Stimulated activated CD4-positive, alpha-beta T cell treated with anti-CD3 and anti-CD28 coated beads, Interleukin-1b, Interleukin-23, amount 100 ng/mL, for 1 hour (primary cell): ENCODE measurements at places on chromosomes 6 and 20.

GRCh38 chr6:161168281-161168891 is 105.5 kb downstream of the AGPAT4 start:
- no peak for DNase-seq

DNA sequence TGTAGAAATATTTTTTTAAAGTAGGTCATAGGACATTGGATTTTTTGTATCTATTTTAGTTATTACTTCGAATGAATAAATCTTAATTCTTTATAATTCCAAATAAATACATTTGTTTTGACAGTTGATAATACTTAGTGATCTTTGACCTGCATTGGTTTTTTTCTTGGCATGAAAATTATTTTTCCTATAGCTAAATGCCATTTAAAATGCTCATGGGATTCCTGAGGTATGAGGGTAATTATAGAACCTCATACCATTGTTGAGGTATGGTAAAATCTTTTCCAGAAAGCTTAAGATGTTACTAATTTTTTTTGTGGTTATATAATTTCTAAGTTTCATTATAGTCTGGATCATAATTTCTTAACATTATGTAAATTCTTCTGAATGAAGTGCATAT is 8.3 kb downstream of the PM20D2 start:
- DNase-seq: no peak

DNA sequence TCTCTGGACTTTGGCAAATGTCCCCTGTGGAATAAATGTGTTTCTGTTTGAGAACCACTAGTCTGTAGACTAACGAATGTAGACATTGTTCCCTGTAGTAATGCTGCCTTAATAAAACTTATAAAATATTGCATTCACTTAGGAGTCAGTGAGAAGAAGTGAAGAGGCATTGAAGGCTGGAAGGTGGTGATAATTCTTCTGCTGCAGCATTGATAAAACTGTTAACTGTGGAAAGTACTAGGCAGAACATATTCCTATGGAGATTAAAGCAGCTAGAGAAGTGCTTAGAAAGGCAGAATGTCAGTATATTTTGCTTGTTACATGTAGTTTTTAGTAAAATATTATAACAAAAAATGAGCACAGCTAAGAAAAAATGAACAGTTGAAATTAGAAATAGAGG is 4.8 kb downstream of the PGK2 start:
- no peak for DNase-seq

DNA sequence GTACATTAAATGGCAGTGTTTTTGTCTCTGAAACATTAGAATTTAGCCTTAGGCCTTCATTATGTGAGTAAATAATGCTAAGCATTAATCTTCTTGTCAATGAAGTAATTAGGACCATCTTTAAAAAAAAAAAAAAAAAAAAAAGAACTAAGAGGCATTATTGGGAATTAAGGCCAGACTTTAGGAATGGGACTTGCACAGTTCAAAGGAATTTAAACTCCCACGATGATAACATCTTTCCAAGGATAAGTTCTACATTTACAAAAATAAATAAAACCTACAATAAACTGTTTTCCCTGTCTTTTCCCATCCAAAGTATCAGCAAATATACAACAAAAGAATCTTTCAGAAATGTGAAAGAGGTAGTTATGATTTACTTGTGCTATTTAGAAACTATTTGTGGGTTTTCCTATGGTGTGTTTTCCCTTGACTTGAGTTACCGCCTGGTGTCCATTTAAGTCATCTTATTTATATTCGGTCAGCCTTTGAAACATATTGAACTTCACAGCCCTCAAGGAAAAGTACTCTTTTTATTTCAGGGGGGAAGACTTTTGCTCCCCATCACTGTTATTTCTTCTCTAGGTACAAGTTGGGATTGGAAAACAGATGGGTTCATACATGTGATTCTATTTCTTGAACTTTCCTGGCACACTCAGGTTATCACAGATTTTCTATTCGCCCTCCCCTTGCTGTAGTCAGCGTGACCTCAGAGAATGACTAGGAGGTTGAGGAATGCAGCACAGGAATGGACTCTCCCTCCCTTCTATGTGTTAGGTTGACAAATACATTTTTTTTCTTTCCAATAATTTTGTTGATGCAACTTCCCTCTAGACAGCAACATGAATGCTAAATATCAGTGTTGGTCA is 13.6 kb downstream of the STMND1 start:
- DNase-seq: no peak

- no peak for DNase-seq
Measured at GRCh38 chr6:144106206-144106605, 10.8 kb upstream of the SF3B5 start.

DNA sequence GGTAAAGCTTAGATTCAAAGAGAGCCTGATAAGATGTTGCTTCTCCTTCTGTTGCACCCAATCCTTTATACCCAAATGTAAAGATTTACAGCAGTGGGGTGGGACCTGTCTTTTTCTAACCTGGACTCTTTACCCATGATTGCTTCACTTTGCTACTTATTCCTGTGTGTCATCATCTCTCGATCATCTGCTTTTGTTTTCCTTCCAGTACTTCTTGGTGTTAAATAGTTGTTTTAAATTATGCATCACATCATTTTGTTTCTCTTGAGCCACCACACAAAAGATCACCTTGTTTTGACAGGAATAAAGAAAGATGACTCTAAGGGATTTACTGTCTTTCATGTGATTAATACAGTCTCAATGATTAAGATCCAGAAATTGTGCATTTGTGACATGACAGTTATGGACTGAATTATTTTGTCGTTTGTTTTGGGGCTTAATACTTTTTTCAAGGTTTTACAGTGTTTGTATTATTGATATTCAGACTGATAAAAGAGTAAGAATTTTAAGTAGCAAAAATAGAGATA is 123.1 kb downstream of the CDKAL1 start:
- DNase-seq: no peak

DNA sequence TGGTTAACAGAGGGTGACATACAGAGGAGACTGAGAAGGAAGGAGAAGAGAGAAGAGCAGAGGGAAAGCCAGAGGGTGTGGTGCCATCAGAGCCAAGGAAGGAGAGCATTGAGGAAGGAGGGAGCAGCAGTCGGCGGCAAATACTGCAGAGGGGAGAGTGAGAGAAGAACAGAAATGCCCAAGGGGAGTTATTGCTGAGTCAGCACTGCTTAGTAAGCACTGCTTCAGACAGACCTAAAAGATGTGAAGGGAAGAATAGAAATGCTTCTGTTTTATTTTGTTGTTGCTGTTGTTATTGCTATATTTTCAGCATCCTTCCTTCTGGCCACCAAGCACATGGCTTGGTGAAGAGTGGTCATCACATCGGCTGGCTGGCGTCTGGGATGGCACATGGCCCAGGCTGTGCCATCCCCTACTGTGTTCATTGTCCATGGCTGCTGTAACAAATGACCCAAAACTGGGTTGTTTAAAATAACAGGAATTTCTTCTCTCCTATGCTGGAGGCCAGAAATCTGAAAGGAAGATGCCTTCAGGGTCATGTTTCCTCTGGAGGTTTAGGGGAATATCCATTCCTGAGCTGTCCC is 204.1 kb upstream of the CNR1 start:
- no peak for DNase-seq

GRCh38 chr6:108853077-108853476 is 4.9 kb downstream of the ARMC2 start:
- DNase-seq: no peak

DNA sequence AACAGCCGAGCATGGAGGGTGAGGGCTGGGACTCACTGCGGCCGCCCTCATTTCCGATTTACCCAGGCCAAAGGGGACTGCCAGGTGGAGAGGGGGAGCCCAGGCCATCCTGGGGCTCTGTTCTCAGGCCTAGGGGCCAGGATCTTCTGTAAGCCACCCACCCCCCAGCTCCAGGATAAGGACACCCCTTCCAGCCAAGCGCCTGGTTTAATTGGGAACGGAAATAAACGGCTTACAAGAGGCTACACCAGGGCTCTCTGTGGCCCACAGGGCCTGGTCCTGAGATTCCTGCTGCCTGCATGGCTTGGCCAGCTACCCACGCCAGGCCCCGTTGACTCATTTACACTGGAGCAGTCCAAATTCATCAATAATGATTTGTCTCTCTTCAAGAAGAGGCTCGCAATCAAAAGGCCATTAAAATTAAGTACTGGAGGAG is 68.1 kb upstream of the TOP1 start:
- no peak for DNase-seq

DNA sequence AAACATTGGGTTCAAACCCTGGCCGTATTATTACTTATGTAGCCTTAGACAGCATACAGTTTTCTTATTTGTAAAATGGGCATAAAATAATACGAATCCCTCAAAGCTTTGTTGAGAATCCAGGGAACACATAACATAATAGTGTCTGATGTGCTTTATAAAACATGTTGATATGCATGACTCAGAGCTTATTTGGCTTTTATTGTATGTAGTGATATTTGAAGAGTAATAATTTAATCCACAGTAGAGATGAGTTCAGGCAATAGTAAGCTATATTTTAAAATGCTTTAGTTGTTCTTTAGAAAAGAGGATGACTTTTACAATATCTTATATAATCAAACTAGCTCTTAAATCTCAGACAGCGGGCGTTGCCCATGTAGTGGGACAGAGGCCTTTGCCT is 176.4 kb downstream of the SIM1 start:
- no peak for DNase-seq

DNA sequence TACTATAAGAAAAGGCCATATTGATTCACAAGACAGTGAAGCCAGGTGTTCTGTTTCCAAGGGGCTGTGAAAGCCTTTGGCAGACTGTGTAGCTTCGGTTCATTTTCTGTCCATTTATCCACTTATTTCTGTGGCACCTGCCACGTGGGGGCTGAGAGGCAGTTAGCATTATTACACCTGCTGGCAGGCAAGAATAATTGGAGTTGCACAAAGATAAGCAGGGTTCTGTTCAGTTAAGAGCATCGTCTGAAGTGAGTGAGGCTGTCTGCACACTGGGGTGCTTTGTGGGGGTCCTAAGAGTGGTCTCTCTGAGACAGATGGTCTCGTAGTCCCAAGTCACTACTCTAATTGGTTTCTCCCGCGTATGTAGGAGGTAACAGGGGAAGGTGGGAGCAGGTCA is 60.6 kb upstream of the CCN6 start:
- no peak for DNase-seq

GRCh38 chr6:56314683-56315523 is 67.5 kb upstream of the COL21A1 start:
- DNase-seq: no peak

- no peak for DNase-seq
Measured at GRCh38 chr20:43870484-43870883, 44.2 kb upstream of the TOX2 start.

DNA sequence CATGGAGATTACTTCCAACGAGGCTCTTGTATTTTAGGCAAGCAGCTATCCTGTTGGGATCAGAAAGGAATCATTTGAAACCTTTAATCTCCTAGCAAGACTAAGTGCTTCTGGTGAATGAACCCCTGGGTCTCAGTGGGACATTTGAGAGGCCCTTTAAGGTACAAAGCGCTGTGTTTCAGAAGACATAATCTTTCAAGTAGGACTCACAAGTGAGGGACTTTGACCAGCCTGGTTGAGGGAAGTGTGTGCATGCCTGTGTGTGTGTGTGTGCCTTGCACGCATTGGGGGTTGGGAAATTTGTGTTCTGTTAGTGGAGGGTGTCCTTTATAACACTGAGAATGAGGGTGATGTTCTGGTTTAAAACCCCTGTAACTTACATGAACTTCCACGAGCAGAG is 64.4 kb upstream of the KCNG1 start:
- no peak for DNase-seq

DNA sequence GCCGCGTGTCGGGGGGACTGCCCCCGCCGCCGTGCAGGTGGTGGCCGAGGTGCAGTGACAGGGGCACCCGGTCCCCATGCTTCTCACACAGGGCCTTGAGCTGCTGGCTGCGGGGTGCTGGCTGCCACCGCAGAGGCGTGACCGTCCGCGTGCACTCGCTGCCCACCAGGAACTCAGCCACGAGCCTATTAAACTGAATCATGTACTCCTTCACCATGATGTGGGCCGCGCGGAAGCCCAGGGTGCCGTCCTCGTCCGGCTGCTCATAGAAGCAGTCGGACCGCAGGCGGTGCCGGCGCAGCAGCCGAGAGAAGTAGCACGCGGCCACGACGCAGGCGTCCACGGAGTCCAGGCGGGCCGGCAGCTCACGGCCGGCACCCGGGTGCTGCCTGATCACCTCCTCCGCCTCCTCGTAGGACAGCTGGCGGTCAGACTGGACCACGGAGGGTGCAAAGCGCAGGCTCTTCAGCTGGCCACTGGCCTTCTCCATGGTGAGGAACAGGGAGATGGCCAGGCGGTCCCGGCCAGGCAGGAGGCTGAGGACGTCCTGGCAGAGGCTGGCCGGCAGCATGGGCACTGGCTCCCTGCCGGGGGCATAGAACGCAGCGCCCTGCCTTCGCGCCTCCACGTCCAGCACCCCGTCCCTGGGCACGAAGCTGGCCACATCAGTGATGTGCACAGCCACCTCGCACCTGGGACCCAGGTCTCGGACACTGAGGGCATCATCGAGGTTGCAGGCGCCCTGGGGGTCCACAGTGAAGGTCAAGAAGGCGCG is 9.8 kb downstream of the HELZ2 start:
- DNase-seq: no peak

- no peak for DNase-seq
Measured at GRCh38 chr6:50337532-50338122, 287.9 kb upstream of the DEFB112 start.

DNA sequence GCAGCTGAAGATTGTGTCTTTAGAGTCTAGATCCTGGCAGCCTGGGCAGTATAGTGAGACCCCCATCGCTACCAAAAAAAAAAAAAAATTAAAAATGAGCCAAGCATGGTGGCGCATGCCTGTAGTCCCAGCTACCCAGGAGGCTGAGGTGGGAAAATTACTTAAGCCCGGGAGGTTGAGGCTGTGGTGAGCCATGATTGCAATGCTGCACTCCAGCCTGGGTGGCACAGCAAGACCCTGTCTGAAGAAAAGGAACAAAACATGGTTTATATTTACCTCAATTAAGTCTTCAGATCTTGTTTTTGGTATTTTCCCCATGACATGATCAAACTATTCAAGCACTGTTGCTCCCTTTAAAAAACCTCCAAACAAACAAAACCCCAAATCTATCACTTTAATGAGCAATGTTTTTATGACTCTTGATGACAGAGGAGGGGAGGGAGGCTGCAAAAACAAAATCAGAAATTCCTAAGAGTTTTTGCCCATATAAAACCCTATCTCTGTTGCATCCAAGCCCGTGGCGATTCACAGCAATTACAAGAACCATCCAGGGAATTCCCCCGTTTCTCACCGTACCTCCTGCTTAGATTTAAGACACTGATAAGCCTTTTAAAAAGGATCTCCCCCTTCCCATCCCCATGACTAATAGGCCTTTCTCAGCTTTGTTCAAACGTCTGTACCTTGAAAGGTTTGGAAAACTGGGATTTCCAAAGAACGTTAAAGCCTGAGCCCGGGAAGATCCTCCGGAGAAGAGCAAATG is 259.9 kb downstream of the BMP7 start:
- no peak for DNase-seq

- DNase-seq: no peak
Measured at GRCh38 chr20:7848351-7848750, 91.9 kb downstream of the HAO1 start.

DNA sequence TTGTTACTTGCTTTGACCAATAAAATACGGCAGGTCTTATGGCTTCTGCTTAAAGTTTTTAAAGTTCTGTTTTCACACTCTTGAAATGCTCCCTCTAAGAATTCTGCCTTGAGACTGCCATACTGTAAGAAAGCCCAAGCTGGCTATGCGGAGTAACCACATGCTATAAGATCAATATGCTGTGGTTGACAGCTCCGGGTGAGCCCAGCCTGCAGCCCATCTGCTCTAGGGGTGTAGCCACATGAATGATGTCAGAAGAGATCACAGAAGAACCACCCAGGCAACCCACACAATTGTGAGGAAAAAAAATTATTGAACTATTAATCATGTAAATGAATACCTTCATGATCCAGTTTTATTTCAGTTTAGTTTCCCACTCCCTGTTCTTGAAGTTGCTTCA is 26.1 kb upstream of the SH3BGRL2 start:
- DNase-seq: no peak

GRCh38 chr6:169139179-169139971 is 114.3 kb downstream of the THBS2 start:
- DNase-seq: no peak
